ENCODE measurements at places on chromosomes 12 and 14.

DNA sequence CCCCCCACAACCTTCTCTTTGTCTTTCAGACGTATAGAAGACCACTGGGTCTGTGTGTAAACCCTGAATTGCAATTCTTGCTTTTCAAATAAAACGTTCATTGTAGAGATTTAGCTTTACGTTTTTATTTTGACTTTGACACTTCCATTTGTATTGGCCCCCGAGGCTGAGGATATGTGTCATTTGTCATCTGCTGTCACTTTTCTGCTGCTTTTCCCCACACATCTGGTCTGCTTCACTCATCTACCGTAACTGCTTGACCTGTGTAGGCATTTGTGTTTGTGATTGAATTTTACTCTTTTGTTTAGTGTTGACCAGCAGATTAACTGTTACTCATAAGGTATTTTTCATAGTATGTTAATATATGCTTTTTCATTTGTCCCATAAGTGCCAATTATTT lies 157.2 kb upstream of the SYT10 start:
- no peak for DNase-seq

DNA sequence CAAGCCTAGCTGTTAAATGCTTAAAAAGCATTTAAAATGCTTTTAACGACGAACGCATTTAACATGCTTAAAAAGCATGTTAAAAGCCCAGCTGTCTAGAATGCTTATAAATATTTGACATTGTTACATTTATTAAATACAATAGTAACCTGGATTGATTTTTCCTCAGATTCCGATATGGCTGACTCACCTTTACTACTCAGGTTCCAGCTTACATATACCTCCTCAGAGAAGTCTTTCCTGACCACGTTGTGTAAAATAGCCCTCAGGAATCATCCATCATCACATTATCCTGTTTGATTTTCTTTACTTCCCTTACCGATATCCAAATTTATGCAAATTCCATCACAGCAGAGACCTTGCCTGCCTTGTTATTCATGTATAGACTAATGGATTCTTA lies 51.4 kb downstream of the SLC41A2 start:
- DNase-seq = no peak

GRCh38 chr14:95352481-95352880 lies 32.8 kb upstream of the CLMN start:
- no peak for DNase-seq

DNA sequence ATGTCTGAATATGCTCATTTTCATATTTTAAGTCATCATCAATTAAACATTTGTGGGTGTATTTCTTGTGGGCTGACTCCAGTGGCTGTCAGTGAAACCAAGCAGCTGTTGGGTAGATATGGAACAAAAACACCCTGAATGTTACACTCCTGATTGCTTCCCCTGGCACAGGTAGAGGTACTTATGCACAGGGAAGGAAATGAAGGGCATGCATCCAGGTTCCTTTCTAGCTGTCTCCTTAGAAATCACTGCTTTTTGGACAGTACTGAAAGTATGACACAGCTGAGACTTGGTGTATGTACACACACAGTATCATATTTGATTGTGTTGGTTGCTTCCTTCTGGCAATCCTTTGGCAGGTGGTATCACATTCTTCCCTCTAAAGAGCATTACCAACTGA lies 1006.7 kb downstream of the DIO2 start:
- DNase-seq = no peak

GRCh38 chr14:71319666-71320065 lies 412.4 kb downstream of the PCNX1 start:
- DNase-seq = no peak

GRCh38 chr14:58981840-58982239 lies 206.6 kb upstream of the DAAM1 start:
- DNase-seq = no peak

GRCh38 chr14:90726656-90727055 lies 89.6 kb downstream of the TTC7B start:
- no peak for DNase-seq

GRCh38 chr14:42563313-42563712 lies 956.6 kb downstream of the LRFN5 start:
- no peak for DNase-seq

GRCh38 chr12:118500299-118500698 lies 123.9 kb downstream of the SUDS3 start:
- DNase-seq = no peak

- DNase-seq = no peak
These were observed 260.6 kb downstream of the BCL11B start for GRCh38 chr14:99011385-99011784.

DNA sequence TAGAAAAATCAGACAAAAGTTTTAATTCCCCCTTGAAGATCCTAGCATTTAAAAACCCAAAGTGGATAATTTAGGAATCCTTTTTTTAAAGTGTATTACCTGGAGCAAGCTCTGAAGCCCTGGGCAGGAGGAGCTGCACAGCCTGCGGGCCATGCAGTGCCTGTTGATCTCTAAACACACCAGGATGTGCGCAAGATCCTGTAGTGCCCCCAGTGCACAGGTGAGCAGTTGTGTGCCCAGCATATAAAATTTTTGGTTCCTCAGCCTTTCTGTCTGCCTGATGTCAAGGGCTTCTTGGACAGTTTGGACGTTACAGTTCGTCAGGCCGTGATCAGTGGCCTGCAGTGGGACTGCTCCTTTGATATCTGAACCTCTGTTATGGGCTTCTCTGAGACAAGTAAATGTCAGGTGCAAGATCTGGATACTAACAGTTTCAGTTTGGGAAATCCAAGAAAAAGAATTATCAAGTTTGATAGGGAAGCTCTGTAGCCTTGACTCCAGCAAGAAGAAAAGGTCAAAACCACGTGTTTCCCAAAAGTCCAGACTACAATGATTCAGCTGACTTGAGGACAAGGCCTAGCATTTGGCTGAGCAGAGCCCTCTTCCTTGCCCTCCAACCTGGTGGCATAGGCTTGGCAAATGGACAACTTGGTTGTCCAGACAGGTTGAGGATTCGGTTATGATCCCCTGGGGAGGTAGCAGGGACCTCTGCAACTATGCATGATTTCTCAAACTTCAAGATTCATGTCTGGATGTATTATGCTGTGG lies 1.0 kb downstream of the ATXN7L3B start:
- no peak for DNase-seq

- no peak for DNase-seq
These were observed 47.6 kb downstream of the TMEM132C start for GRCh38 chr12:128314611-128315010.

DNA sequence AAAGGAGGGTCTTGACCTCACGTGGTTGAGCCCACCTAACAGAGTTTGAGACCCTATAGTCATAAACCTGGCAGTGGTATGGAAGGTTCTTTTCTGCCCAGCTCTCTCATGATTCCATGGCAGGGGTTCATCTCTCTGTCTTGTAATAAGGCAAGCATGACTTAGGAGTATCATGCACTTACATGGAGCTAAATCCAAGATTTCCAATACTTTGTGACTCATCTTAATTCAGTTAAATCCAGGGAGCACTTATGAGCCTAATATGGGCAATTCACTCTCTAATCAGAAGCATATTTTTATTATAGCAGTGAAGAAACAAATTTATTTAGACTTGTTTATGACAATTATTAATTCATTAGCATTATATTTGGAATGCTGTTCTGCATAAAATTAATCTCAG lies 131.8 kb upstream of the CPSF6 start:
- DNase-seq = no peak

GRCh38 chr12:103824845-103825244 lies 16.2 kb downstream of the NT5DC3 start:
- no peak for DNase-seq

- DNase-seq = no peak
These were observed 65.2 kb upstream of the DIO3 start for GRCh38 chr14:101495827-101496775.

DNA sequence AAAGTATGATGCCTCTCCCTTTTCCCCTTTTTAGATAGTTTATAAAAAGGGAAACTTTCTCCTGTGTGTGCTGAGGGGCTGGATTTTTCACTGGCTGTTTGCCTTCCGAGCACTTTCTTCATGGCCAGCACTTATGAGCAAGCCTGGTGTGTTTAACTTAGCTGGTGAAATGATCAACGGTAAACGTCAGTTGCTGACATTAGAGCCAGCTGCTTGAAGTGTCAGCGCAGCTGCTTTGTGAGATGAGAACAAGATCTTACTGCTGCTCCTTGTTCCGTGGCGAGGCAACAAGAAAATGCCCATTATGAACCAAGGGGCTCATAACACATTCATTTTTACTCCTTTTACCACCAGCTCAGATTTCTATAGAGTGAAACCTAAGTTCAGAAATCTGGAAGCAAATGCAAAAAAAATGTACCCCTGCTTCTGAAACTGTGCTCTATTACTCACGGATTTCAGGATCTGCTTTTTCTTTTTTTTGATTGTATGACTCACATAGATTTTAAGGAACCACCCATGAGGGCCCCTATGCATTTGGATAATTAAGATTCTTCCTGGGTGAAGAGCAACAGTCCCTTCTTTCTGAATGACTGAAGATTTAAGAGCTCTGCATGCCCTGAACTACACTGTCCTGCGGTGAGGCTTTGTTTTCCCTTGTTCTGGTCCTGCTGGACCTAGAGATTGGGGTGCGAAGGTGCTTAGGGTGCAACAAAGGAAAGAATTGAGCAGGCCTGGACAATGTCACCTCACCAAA lies 74.3 kb upstream of the CPM start:
- no peak for DNase-seq

DNA sequence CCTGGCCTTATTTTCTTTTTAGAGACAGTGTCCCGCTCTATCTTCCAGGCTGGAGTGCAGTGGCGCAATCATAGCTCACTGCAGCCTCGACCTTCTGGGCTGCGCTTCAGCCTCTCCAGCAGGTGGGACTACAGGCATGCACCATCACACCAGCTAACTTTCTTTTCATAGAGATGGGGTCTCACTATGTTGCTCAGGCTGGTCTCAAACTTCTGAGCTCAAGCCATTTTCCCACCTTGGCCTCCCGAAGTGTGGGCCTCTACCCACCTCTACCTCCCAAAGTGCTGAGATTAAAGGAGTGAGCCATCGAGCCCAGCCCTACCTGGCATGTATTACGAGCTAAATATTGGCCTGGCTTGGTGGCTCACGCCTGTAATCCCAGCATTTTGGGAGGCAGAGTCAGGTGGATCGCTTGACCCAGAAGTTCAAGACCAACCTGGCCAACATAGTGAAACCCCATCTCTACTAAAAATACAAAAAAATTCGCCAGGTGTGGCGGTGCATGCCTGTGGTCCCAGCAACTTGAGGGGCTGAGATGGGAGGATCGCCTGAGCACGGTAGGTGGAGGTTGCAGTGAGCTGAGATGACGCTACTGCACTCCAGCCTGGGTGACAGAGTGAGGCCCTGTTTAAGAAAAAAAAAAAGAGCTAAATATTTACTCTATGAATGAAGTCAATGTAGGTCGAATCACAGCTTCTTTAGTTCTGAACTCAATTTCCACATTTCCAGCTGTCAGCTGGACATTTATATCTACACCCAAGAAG lies 7.6 kb upstream of the RILPL1 start:
- no peak for DNase-seq

- no peak for DNase-seq
These were observed 23.2 kb upstream of the APOF start for GRCh38 chr12:56385873-56386272.

DNA sequence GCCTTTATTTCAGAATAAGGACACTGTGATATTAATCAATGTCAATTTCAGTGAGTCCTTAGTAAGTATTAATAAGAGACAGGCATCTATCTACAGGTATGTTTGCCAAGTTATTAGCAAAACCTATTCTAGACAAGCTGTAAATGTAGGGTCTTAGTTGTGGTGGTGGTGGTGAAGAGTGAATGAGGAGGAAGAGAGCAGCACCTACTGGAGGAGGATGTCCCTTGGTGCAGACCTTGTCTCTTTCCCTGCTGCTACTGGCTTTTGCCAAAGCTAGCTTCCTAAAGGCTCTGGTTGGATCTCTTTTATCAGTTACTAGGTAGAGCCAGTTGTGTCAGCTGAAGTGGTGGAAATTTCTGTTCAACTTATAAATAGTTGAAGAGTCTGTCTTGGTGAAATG lies 304.8 kb upstream of the ATP2B1 start:
- DNase-seq = no peak

DNA sequence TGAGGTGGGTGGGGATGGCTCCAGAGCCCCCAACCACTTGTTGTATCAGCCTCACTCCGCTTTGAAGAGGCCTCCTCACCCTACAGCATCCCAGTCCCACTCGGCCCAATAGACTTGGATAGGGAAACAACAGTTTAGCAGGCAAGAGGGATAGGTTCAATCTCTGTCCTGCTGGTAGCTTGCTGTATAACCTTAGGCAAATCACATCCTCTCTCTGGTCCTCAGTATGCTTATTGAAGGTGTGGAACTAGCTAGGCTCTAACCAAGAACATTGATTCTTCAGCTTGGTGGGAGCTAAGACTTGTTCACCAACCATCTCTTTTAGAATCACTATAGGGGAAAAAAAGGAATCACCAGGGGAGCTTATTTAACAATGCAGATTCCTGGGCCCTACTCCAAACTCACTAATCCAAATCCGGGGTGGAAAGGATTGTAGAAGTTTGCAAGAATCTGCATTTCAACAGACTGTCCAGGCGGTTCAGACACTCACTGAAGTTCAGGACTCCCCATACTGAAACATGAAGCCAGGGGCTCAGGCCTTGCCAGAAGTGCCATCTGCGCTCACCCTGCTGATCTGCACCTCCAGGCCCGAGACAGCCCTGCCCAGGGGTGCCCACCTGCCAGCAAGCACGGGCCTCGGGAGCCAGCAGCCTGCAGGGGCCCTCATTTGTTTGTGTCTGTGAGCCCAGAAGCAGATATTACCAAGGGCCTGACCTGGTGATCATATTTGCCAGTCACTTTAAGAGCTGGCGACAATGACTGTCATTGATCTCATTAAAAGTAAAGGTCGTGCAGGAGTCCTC lies 113.0 kb downstream of the ADCK1 start:
- DNase-seq = no peak

- DNase-seq = no peak
These were observed 41.1 kb downstream of the PRB3 start for GRCh38 chr12:11228296-11228879.

GRCh38 chr12:64825143-64826021 lies 935 bp downstream of the TBC1D30 start:
- DNase-seq = no peak

GRCh38 chr12:78220811-78221210 lies 390.1 kb downstream of the NAV3 start:
- DNase-seq = no peak

DNA sequence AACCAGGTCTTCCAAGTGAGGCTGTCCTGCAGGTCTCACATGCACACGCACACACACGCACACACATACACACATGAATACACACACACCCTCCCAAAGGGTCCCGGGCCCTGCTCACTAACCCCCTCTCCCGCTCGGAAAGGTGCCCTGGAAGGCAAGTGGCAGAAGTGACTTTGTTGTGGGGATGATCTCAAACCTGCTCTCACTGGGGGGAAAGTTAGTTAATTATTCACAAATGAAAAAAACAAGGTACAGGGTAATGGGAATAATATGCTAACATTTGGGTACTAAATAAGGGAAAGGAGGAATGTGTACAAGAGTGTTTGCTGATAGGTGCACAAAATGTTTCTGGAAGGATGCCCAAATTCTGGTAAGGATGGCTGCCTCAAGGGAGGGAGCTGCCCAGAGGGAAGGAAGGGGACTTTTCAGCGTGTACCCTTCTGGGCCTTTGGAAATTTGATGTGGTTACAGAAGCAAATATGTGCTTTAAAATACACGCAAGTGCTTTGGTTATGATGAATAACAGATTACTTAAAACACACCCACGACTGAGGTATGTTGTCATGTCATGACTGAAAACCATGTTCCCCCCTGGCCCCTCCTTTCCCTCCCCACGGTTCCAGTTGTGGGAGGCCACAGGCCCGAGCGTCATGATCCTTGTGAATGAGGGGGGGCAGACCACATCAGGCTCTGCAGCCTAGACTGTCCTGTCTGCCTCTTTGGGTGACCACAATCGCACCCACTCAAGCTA lies 43.3 kb upstream of the PLEKHG6 start:
- peak; percentile 15 for DNase-seq

GRCh38 chr12:91215940-91216454 lies 33.4 kb upstream of the DCN start:
- no peak for DNase-seq

Measured in stimulated activated CD8-positive, alpha-beta memory T cell treated with anti-CD3 and anti-CD28 coated beads, Interleukin-7, amount 100 ng/mL, for 4 hours (primary cell).